EH (cell line): ENCODE measurements at places on chromosomes 13 and 19.

DNA sequence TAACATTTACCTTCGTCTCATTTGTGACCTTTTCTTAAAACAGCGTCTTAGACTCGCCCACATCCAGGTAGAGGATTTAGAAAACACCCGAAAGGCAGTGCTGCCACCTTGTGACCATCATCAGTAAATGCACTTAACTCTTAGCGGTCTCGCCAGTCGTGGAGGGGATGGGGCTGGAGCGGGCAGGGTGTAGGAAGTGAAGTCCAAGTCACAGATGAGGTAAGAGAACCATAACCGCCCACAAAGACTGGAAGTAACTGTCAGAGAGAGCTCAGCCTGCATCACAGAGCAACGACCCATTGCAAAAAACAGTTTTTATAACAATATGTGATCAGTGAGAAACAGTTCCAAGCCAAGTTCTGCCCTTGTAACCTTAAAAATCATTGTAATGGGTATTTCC is 10.7 kb upstream of the CEACAM3 start:
- DNase-seq, result peak; percentile 64

GRCh38 chr13:97855570-97856303 is 97.7 kb upstream of the IPO5 start:
- DNase-seq, result peak; percentile 87

GRCh38 chr19:364496-365287 is 20.1 kb upstream of the MIER2 start:
- no peak for DNase-seq

GRCh38 chr19:14536926-14537692 is 7.7 kb downstream of the TECR start:
- DNase-seq, result peak; percentile 52

- DNase-seq, result no peak
Observed at GRCh38 chr13:23411706-23412105, 21.8 kb downstream of the SACS start.

- DNase-seq, result no peak
Observed at GRCh38 chr13:110628952-110629701, 13.8 kb downstream of the NAXD start.

DNA sequence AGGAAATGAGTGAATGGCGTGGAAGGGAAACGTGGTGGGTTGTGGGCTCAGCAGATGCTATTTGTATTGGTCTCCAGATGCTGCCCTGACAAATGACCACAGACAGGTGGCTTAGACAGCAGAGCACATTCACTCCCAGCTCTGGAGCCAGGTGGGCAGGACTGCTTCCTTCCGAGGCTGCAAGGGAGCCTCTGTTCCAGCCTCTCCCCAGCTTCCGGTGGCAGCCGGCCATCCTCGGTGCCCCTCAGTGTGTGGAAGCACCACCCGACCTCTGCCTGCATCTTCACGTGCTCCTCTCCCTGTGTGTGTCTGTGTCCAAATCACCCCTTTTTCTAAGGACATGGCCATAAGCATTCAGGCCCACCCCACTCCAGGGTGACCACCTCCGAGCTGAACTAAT is 105.1 kb downstream of the SOX1 start:
- no peak for DNase-seq

DNA sequence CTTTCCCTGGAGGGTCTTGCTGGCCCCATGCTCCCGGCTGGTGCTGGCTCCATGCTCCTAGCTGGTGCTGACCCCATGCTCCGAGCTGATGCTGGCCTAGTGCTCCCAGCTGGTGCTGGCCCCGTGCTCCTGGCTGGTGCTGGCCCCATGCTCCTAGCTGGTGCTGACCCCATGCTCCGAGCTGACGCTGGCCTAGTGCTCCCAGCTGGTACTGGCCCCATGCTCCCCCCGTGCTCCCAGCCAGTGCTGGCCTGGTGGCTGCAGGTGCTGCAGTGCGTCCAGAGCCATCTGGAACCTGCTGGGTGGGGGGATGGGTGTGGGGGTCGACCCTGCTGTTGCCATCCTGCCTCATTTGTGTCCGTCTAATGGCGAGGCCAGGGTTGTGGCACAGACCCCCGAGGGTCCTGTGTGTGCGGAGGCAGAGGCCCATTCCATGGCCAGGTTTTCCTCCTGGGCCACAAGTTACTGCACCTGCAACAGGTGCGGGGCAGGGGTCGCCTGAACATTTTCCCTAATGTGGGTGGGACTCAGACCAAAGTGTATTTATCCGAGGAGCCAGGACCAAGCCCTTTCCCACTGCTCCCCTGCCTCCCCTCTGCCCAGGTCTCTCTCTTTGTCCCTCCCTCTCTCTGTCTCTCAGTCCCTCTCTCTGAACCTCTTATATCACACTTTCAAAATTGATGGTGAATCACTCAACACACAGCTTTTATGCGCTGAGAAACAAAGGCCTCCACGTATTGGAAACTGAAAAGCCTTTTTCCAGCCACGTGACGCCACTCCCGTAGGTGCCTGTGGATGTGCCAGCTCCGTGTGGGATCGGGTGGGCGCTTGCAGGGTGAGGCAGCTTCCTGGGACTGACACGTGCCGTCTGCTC is 45.1 kb downstream of the MCF2L start:
- no peak for DNase-seq

GRCh38 chr19:33804021-33804799 is 7.5 kb downstream of the KCTD15 start:
- DNase-seq, result peak; percentile 80

- no peak for DNase-seq
Observed at GRCh38 chr13:96072392-96072791, 17.5 kb upstream of the HS6ST3 start.
